ENCODE measurements at places on chromosomes 5 and 9.
A peak's percentile ranks its signal among the peaks of the same experiment; 100 is the strongest.

- peak; percentile 69 for DNase-seq
These were observed 255.7 kb downstream of the ENC1 start for GRCh38 chr5:74384851-74385250.

- no peak for DNase-seq
These were observed 291.1 kb upstream of the TUT7 start for GRCh38 chr9:86645303-86645702.

GRCh38 chr5:132059043-132059695 is 1.3 kb upstream of the IL3 start:
- no peak for DNase-seq

- DNase-seq: no peak
These were observed 133.5 kb upstream of the LPCAT1 start for GRCh38 chr5:1657161-1657741.

DNA sequence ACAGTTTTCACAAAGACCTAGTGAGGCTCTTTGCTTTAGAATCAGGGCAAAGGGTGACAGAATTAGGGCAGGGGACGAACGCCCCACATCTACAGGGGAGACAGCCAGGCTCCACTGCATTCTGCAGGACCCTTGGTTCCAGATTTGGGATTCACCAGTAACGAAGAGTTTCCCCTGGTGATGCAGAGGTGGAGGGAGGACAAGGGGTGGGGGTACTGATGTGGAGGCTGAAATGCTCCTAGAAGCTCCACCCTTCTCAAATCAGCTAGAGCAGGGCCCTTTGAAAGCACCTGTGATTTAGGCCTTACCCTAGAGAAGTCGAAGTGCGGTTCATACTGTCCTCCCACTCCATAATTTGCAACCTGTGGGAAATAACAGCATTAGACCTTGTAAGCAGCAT is 29.1 kb downstream of the P4HA2 start:
- no peak for DNase-seq

DNA sequence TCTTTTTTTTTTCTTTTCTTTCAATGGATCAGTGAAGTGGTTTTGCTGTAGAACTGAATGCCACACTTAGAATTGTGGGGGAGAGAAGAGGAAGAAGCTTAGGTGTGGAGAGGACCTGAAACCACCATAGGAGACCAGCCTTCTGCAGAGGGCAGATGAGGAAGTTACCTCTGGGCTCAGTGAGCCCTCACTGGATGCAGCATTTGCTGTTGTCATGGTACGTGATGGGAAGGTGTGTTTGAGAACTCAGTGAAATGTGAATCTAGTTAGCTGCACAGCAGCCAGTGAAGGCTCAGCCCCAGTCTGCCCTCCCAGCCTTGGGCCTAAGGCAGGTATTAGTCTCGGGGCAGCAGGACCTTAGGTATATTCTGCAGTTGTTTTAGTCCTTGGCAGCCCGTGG is 17.5 kb downstream of the CYFIP2 start:
- DNase-seq: no peak

GRCh38 chr5:17042041-17042440 is 106.0 kb upstream of the MYO10 start:
- DNase-seq: no peak

- no peak for DNase-seq
These were observed 1176.3 kb downstream of the CDH18 start for GRCh38 chr5:18811661-18812060.

- DNase-seq: no peak
These were observed 367.6 kb downstream of the PDE4D start for GRCh38 chr5:59525957-59526356.

- no peak for DNase-seq
These were observed 3.7 kb downstream of the ADGRV1 start for GRCh38 chr5:90562341-90562740.

DNA sequence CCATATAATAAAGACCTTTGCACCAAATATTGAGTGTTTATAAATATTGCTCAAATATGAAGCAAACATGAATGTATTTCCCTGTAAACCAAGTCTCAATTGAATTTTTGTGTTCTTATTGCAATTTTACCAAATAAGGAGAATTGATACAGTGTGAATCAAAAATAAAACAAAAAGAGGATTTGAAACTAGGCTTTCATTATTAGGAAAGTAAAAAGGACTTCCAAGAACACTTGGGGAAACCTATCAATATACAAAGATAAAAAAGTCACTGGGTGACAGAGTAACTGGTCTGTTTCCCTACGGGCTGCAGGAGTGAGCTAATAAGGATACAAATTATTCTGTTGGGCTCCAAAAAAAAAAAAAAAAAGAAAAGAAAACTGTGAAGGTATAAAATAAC is 44.8 kb upstream of the SNX2 start:
- DNase-seq: no peak

DNA sequence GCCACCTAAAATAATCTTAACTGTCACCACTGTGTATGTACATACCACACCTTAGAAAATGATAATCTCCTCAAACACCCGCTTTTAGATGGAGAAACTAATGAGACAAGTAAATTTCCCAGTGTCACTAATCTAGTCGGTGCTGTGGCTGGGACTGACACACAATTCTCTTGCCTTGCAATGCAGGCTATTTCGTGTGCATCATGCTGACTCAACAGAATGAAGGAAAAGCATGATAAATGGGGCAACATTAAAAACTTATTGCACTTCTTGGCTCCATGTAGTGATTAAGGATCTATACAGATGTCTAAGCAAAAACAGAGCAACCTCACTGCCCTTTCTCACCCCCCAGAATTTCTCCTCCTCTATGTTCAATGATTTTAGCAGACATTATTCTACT is 677.9 kb downstream of the DTWD2 start:
- DNase-seq: no peak

DNA sequence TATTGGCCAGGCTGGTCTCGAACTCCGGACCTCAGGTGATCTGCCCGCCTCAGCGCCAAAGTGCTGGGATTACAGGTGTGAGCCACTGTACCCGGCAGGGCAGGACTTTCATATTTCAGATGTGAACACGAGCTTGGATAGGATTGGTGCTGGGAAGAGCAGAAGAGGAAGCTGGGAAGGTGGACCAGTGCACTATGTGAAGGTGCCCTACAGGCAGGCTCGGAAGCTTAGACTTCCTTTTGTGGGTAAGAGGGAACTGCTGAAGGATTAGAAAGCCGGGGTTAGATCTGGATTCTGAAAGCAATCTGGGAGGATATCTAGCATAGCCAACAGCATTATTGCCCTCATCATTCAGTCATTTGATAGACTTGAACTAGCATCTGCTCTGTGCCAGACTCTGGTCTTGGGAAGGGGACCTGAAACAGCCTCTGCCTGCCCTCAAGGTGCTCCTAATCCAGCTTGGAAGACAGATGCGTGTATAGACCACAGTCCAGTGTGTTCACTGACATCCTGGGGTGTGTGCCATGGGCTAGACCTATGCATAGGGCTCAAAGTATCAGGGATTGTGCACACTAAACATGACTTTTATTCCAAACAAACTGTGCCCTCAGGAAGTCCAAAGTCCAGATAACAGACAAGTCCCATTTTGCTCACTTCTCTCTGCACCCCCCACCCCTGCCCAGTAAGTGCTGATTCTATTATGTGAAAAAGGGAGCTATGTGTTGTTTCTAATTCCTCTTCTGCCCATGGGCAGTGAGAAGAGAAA is 637 bp downstream of the CBY3 start:
- DNase-seq: no peak

- no peak for DNase-seq
These were observed 26.4 kb downstream of the ATP6V0E1 start for GRCh38 chr5:173010021-173010420.

DNA sequence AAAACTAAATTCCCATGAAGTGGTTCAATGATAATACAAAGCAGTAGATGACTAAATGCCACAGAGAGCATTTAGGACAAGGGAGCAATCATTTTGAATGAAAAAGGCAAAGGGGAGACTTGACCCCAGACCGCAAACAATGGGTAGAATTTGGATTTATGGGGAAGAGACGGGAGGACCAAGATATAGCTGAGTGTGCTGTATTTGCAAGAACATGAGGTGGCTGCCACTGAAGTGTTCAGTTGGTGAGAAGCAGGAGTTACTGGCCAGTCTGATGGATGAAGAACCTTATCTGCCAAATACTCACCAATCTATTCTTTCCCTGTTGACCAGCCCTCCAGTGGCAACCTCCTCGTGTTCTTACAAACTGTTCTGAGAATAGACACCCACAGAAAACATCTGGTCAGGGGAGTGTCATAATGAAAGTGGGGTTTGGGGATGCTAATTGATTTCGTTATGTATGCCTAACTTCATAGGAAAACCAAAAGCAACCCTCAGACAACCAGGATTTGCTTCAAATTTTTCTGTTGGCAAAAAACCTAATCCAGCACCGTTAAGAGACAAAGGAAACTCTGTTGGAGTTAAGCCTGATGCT is 19.8 kb downstream of the TDRD7 start:
- DNase-seq: no peak

DNA sequence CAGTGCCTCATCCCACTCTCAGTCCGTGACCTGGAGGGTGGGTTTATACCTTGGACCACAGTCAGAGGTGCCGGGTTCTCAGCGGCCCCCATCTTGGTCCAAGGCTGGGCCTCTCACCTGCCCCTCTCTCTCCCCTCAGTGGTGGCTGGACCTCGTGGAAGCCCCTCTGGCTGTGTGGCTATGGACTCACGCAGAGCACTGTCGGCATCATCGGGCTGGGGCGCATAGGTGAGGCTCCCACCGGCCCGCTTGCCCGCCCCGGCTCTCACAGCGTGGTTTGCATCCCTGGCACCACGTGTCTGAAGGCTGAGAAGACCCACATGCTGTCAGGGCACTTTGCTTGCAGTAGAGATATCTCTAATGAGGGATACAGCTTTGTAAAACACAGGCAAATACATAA is 5.8 kb downstream of the GRHPR start:
- DNase-seq: no peak

- DNase-seq: no peak
These were observed 1.2 kb downstream of the DAPK1 start for GRCh38 chr9:87498811-87499360.

DNA sequence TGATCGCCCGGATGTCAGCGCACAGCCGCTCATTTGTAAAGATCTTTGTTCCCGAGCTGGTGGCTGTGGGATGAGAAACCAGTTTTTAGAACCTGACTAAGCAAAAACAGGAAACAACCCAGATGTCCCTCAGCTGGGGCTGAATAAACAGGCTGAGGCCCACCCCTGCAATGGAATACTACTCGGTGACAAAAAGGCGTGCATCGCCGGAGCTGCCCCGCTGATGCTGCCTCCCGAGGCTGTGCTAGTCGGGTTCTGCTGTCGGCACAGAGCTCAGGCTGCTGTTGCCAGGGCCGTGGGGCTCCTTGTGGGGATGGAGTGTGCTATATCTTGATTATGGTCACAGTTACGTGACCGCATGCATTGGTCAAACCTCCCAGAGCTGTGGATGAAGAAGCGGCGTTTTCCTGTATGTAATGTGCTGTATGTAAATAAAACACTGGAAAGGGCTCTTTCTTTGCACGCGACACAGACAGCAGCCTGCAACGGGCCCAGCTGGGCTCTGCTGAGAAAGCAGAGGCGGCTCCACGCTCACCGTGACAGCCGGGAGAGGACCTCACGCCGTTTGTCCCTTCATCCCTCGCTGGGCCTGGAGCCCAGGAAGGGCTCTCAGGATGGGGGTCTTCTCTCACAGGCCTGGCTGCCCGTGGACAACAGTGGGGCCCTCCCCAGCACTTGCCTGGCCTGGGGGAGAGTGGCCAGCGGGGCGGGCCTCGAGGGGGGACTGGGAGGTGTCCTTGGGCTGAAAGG is 51.5 kb upstream of the RNU6ATAC start:
- no peak for DNase-seq

DNA sequence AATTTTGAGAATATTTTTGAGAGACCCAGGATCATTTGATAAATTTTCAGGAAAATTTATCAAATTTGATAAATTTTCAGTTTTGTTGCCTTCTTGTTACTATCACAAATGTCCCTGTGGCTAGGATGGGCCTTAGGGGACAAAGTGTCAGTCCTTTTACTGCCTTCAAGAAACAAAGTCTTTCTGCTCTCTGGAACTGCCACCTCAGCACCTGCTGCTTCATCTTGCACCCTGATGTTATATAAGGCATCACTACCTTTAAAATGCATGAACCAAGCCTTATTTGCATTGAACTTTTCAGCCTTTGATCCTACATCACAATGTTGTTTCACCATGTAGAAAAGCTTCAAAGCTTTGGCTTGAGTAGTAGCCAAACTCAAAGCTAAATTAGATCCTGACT is 123.0 kb upstream of the CNTLN start:
- no peak for DNase-seq

- DNase-seq: no peak
These were observed 92.8 kb upstream of the ACOT12 start for GRCh38 chr5:81486711-81487110.

Data from left renal cortex interstitium (tissue), 4 donors.